ENCODE measurements at places on chromosomes 12 and 14.

DNA sequence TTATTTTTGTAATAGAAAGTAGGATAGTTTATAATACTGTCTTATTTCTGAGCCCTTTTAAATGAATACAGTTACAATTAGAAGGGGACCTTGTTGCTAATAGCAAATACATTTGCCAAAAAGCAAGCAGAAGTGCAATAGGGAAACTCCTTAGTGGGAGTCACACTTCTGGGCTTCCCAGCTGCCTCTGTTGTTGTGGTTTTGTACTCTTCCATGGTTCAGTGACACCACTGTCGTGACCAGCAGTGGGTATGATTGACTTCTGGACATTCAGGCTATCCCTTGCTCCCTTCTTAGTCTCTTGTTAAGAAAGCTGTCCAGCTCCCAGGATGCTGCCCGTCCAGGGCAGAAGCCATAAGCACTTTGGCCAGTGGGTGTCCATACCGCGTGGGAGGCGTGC, 22.6 kb downstream of the TCTN1 start:
- DNase-seq, result no peak

DNA sequence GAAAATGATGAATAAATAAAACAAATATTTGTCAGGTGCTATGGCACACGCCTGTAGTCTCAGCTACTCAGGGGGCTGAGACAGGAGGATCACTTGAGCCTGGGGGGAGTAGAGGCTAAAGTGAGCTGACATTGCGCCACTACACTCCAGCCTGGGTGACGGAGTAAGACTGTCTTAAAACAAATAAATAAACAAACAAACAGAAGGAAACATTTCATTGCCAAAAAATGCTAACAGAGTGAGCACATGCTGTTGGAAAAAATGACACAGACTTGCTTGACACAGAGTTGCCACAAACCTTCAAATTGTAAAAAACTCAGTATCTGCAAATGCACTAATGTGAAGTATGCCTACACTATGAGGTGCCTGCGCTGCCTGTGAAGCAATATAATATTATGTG, 50.8 kb upstream of the AP4S1 start:
- no peak for DNase-seq

DNA sequence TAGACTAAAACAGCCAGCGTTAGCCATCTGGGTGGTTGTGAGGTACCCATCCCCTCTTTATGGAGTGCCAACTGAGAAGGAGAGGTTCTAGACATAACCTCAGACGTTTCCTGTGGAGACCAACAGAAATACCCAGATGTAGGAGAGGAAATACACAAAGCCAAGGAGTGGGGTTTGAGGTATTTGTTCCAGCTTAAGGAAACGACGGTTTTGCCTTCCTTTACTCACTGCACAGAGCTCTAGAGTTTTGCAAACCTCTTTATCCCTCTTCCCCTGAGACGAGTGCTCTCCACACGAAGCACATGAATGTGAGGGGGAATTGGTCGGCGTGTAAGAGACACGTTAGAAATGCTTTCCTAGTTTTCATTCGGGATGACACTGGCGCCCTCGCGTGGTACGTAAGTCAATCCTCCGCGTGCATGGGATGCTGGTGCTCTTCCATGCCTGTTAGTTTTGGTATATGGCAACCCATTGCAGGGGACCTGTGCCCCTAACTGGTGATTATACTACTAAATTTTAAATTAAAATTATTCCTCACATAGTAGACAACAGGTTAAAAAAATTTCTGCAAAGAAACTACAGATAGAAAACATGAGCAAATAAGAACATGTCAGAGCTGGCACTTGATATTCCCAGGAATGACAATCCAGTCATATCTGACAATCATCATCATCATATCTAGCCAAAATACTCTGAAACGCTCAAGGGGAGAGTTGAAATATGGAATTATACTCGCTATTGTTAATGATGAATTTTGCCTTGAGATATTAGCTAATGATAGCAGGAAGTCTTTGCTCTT, 121.7 kb downstream of the PPM1H start:
- DNase-seq, result peak; percentile 78

- no peak for DNase-seq
Observed at GRCh38 chr12:76084863-76085519, 506 bp upstream of the NAP1L1 start.

DNA sequence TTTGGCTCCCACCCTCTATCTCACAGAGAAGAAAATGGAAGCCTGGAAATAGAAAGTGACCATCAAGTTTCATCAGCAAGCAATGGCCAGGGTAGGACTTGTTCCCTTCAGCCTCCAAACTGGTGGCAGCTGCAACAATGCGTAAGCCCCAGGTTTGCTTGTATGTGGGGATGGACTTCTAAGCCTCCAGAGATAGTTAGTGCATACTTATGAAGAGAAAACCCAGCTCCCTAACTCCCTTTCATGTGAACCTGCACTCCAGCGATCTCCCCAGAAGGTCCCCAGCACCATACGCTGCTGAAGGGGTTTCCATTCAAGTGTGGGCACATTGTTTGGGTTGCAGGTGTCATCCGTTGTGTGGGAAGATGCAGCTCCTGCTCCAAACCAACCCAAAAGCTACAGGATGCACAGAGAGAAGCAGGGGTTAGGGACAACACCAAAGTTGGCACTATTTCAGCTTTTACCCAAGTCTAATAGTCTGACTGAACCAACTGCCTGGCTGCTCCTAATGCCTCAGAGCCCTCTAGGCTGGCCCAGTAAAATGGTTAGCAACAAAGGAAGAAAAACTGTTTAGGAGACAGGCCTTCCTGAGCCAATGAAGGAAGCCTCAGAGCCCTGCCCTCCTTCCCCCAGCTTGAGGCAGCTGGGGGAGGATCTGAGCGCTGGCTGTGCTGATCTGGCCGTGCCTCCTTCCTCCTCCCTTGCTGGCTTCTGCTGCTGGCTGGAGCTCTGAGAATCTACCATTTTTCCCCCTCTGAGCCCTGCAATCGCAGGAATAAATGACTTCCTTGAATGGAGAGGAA, 12.3 kb downstream of the ZFP36L1 start:
- no peak for DNase-seq

DNA sequence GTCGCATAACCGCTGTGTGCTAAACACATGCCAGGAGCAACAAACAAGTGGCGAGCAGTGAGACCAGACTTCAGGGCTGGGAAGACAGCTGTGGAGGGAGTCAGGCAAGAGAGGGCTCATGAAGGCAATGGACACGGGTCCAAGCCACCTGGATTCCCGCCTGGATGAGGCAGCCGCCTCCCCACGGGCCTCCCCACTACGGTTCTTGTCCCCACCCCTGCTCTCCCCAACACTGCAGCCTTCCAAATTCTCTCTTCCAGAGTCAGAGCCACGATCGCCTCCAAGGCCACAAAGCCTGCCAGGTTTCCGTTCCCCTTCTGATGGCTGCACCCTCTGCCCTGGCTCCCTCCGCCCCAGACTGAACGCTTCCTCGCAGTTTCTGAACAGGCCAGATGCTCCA, 36.1 kb upstream of the PIWIL1 start:
- DNase-seq, result no peak

All from head of caudate nucleus (tissue), 42 donors.